ENCODE measurements at places on chromosomes 5 and 9.

- DNase-seq, result no peak
Measured at GRCh38 chr5:155027993-155028629, 14.6 kb downstream of the KIF4B start.

GRCh38 chr5:126359884-126360283, 63.3 kb upstream of the GRAMD2B start:
- no peak for DNase-seq

- no peak for DNase-seq
Measured at GRCh38 chr5:145968970-145969713, 32.8 kb downstream of the SH3RF2 start.

- no peak for DNase-seq
Measured at GRCh38 chr5:175773534-175774070, 97.8 kb upstream of the CPLX2 start.

DNA sequence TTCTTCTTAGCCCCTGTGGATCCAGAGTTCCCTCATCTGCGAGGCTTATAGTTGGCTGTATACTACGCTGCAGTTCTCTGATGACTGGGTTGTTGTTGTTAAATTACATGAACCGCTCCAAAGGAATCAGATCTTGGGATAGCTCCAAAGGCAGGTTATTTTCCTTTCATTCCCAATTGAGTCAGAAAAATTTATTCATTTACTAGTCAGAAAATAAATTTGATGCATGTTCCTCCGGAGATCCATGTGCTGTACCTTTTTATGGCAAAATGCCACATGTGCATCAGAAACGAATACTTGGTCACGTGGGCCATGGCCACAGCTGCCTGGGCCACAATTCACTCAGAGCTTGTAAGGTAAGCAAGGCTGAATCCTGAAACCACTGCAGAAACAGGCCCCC, 304.0 kb downstream of the NR2F1-AS1 start:
- no peak for DNase-seq

- no peak for DNase-seq
Measured at GRCh38 chr9:114662081-114662989, 4.7 kb upstream of the TEX53 start.

- DNase-seq, result no peak
Measured at GRCh38 chr5:78649861-78650496, 1.4 kb upstream of the LHFPL2 start.

DNA sequence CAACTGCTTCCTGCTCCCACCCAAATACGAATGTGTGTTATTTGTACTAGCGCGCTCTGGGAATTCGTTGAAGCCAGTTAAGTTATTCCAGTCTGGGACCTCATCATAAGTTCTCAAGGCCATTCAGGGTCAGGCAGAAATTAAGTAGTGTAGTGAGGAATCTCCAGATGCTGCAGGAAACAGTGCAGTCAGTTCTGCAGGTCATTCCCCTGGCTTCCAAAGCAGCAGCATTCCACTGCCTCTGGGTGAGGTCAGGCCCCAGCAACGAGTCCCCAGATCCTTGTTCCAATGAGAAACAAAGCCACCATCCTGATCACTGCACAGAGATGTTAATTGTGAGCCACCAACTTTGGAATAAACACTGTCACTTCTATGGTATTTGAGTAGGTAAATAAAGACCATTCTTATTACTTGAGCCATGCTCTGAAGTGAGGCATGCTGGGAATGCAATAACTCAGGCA, 33.1 kb downstream of the SVEP1 start:
- DNase-seq, result no peak

DNA sequence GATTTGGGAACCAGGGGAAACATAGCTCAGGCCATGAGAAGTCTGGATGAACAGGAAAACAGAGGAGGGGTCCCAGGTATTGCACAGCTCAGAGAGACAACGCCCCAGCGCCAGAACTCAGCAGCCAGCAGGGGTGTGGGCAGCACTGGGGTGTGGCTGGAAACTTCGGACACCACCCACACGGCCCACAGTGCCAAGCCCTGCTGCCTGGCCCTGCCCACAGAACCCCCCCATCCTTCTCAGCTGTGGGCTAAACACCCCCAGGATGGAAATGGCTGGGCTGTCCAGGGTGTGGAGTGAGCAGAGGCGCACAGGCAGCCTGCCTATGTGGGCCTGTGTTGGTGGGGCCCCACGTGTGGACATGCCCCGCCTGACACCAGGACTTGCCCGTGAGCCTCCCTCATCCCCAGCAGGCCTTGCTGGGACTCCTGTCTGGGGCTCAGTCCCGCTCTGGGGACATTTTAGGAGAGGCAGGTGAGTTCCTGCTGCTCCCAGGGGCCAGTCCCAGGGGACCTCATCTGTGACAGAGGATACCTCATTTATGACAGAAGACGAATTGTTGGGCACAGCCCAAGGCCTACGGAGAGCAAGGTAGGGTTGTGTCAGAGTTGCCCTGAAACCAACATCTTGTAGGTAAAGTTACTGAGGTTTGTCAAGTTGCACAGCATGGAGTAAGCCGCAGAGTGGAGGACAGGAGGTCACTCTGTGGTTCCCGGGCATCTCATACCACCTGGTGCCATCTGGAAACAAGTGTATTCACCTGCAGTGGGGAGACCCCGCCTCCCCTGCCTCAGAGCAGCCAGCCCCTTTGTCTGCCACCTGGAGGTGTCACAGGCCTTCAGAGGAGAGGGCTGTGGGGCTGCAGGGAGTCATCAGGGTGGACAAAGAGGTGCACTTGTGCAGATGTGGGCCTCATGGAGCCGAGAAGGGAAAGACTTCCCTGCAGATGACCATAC, 183.2 kb downstream of the AUH start:
- no peak for DNase-seq

DNA sequence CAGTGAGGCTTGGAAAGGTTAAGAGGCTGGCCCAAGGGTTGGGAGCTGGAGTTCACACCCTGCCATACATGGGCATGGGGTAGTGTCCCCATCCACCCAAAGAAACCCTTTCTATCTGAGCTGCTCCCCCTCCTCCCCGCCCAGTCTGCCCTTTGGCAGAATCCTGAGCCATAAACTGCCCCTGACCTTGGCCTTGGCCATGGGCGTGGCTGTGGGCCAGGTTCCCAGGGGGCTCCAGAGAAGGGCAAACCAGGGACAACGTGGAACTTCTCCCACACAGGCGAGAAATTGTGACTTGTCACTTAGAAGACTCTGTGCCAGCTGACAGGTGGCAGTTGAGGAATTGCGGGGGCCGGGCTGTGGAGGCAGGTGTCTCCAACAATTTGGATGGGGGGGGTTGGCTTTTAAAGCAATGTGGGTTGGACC, 4.8 kb downstream of the FAM78A start:
- DNase-seq, result no peak

DNA sequence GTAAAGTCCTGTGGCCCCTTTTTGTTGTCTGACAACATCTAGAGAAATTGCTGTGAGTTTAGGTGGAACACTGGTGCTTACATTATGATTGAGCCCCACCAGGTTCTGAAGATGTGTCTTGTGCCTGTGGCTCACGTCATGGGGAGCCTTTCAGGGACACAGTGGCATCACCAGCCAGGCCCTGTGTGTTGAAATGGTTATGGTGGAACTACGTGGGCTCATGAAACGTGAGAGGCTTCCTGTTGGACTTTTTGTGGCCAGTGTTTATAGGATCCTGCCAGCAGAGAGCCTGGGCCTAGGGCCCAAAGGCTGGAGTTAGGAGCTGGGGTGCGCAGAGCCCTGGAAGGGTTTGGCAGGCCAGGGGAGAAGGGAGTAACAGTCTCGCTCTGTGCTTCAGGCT, 46.8 kb downstream of the TENT4A start:
- DNase-seq, result no peak

- peak; percentile 52 for DNase-seq
Measured at GRCh38 chr5:66595756-66596635, at the start of gene MAST4. TSS of gene MAST4 (plus strand) at chr5:66596393. CDS start at chr5:66596656, 263 bp downstream.

DNA sequence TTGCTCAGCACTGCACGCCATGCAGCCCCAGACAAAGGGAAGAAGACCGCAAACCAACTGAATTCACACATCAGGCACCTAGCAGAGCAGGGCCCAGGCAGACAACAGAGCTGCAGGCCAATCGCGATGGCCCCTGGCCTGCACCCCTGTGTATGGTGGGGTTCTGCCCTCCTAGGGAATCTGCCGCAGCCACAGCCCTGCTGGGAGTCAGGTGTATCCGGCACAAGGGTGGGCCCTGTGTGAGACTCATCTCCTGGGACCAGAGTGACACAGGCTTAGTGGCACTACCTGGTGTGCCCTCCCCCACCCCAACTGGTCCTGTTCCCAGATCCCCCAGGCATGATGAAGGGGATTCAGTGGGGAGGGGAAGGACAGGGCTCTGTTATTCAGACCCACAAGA, 122.8 kb downstream of the ATPSCKMT start:
- no peak for DNase-seq

DNA sequence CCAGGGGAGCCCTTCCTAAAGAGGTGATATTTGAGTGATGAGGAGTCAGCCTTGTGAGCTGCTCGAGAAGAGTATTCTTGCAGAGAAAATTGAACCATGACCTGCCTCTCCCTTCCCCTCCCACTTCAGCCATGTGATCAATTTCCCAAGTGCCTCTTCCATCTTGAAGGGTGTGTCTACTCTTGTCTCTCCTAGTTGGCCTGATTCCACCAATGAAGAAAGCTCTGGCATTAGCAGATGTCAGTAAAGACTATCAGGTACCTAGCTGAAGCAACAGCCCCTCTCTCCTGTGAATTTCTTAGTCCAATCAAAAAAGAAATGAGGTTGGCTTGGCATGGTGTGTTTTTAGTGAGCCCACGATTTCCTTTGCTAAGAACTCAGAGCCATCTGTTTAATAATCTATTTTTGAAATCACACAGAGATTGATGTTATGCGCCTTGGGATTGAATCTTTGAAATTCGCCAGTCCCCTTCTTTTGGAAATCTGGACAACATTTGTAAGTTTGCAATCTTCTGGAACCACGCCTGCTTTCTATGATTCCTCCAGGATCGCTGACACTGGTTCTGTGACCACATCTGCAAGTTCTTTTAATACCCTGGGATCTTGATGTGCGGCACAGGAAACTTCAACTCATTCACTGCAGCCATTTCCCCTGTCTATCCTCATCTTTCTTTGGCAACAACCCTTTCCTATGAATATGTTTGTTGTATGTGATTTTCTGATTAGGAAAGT, 404.6 kb downstream of the DMRT2 start:
- no peak for DNase-seq

- no peak for DNase-seq
Measured at GRCh38 chr9:137115394-137116026, 977 bp upstream of the DPP7 start.

DNA sequence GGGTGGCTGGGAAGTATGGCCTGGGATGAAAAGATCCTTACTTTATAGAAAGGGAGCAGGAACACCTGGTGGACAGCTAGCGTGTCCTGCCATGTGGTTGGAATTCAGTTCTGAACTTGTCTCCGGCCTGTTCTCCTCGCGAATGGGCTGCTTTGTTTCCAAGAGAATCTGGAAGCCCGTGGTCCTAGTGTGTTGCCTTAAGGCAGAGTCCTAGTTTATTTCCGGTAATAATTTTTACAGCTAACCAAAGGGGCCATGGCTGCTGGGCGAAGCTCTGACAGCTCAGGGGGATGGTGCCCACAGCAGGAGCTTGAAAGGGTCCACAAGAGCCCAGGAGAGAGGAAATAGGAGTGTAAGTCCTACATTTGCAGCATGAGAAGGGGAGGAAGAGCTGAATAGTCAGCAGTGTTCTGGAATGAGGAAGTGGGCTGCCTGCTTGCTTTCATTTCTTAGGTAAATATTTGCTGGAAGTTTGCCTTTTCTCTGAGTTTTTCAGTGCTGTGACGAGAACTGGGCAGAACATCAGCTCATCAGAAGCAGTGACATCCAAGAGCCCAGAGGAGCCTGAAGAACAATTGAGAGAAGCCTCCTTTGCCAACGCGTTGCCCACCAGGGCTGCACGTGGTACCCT, 13.1 kb upstream of the IGFBPL1 start:
- DNase-seq, result no peak

GRCh38 chr5:150137168-150137957, 18.3 kb downstream of the PDGFRB start:
- no peak for DNase-seq

GRCh38 chr9:35745569-35745968, 3.5 kb downstream of the GBA2 start:
- no peak for DNase-seq

- DNase-seq, result no peak
Measured at GRCh38 chr5:124103671-124104070, 591.7 kb downstream of the CSNK1G3 start.

GRCh38 chr5:31415009-31415923, 116.6 kb downstream of the DROSHA start:
- no peak for DNase-seq

DNA sequence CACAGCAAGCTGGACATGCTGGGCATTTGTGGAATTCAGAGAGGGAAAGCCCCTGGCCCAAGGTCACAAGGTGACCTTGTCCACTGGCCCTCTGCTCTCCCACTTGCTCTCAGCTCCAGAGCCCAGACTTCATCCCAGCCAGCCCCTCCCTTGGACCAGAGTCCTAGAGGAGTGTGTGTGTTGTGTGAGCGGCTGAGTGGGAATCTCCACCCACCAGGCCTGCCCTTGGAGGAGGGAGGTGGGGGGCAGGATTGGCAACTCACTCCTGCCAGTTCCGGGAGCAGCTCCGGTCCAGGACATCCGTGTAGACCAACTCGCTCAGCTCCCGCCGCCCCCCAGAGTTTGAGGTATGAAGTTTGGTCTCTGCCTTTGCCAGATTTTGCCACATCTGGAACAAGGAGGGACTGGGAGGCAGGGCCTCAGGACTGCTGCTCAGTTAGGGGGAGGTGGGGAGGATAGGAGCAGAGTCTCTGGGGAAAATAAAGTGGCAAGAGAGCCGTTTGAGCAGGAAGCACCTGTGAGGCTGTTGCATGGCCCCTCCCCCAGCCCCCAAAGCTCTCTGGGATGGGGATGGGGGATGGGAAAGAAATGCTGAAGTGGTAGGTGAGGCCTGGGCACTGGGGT, 1.4 kb downstream of the MZB1 start:
- DNase-seq, result no peak

DNA sequence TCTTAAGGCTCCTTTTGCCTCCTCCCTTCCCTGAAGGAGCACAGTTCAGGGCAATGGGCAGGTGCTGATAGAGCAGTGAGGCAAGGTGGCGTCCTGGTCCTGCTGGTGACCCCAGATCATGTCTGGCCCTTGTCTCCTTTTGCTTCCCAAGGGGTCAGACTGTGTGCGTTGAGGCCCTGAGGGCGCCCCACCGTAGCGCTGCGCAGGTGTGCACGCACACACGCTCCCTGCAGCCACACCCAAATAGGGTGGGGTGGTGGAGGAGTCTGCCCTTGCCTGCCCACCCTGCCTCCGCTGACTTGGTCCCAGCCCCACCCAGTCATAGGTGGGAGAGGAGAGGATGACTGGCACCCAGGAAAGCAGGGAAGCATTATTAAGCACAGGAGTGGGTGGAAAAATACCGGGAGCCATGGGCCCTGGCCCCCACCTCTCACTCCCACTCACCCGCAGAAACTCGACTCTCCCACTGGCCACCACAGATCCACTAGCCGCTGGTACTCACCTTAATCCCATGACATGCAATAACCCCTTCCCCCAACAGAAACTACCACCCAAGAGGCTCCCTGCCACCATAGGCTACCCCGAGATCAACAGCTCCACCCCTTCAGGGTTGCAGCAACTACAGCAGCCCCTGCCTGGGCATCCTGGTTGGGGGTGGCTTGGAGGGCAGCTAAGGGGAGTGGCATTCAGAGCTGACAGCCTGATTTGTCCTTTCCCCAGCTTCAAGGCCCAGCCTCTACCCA, 16.7 kb downstream of the PDLIM4 start:
- DNase-seq, result no peak

- DNase-seq, result no peak
Measured at GRCh38 chr5:124844371-124844920, 98.0 kb upstream of the ZNF608 start.
